ENCODE measurements at places on chromosomes 2 and 18. TPM values are rescaled to one million over a fixed set of nuclear protein-coding genes. Genes with fewer than 3 reads are reported as not detected.

- H3K36me3 ChIP-seq = no peaks in the 10 kb centered on the region
- H3K4me1 ChIP-seq = no peaks in the 10 kb centered on the region
- no peak overlapping the region for H3K27ac ChIP-seq
- no peaks in the 10 kb centered on the region for H3K27me3 ChIP-seq
- no peak for DNase-seq
These were observed 10.0 kb upstream of the CELF4 start for GRCh38 chr18:37575646-37576045.

DNA sequence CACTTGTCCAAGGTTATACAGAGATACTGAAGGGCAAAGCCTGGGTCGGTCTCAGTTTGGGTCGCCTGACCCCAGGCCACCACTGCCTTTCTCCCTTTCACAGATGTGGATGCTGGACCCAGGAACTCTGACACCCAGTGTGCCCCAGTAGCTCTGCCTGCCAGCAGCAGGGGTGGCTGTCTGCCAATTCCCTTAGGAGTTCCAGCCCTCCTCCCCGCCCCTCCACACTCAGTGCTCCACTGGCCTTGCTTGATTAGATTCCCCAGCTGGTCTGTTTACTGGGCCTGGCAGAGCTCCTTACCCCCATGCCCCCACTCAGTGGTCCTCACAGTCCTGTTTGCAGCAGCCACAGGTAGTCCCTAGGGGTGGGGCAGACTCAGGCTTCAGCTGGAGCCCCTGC, 75.5 kb downstream of the NPAS2 start:
- H3K4me3 ChIP-seq = no peak overlapping the region
- H3K36me3 ChIP-seq = no peaks in the 10 kb centered on the region
- H3K27me3 ChIP-seq = no peaks in the 10 kb centered on the region
- H3K27ac ChIP-seq = no peak overlapping the region

- H3K36me3 ChIP-seq = no peaks in the 10 kb centered on the region
- no peak overlapping the region for H3K27ac ChIP-seq
- peak; percentile 39 for DNase-seq
- H3K4me1 ChIP-seq = peaks cover 16% of the 10 kb centered on the region
- no peaks in the 10 kb centered on the region for H3K27me3 ChIP-seq
These were observed 81.9 kb upstream of the TXNDC2 start for GRCh38 chr18:9803698-9804516.

- H3K4me3 ChIP-seq = no peak overlapping the region
- no peaks in the 10 kb centered on the region for H3K27me3 ChIP-seq
- H3K36me3 ChIP-seq = no peaks in the 10 kb centered on the region
- H3K4me1 ChIP-seq = no peaks in the 10 kb centered on the region
- no peak for DNase-seq
These were observed 51.5 kb upstream of the DCC start for GRCh38 chr18:52288403-52289004.

GRCh38 chr2:205324355-205324754, 357.9 kb upstream of the NRP2 start:
- H3K27ac ChIP-seq = no peak overlapping the region
- no peaks in the 10 kb centered on the region for H3K27me3 ChIP-seq
- H3K4me3 ChIP-seq = no peak overlapping the region

- H3K36me3 ChIP-seq = peaks cover 27% of the 10 kb centered on the region
- DNase-seq = no peak
These were observed 5.7 kb downstream of the ERCC3 start for GRCh38 chr2:127288274-127288673.

- no peak for DNase-seq
- H3K27ac ChIP-seq = no peak overlapping the region
- H3K4me1 ChIP-seq = no peaks in the 10 kb centered on the region
- H3K4me3 ChIP-seq = no peak overlapping the region
- H3K36me3 ChIP-seq = no peaks in the 10 kb centered on the region
- no peaks in the 10 kb centered on the region for H3K27me3 ChIP-seq
These were observed 366.7 kb downstream of the FIGN start for GRCh38 chr2:163369111-163369510.

DNA sequence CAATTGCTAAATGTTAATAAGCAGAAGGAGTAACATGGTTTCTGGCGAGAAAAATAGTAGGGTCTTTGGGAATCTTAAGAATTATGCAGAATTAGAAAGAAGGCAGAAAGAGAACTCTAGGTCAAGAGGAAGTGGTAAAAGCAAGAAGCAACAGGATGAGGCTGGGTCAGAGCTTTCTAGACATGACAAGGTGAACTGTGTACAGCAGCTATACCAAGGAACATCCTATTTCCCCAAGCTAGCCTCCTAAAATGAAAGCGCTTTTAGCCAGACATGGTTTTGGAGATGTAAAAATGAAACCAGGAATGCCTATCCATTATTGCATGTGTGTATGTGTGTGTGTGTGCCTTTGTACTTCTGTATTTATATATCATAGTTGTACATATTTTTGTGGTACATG, 42.3 kb upstream of the STAT1 start:
- H3K27me3 ChIP-seq = no peaks in the 10 kb centered on the region
- H3K27ac ChIP-seq = no peak overlapping the region
- H3K4me1 ChIP-seq = peaks cover 9% of the 10 kb centered on the region
- H3K36me3 ChIP-seq = no peaks in the 10 kb centered on the region

GRCh38 chr18:56647951-56648893, 2.9 kb upstream of the WDR7 start:
- H3K4me1 ChIP-seq = peaks cover 2% of the 10 kb centered on the region
- H3K36me3 ChIP-seq = no peaks in the 10 kb centered on the region
- no peak for DNase-seq

DNA sequence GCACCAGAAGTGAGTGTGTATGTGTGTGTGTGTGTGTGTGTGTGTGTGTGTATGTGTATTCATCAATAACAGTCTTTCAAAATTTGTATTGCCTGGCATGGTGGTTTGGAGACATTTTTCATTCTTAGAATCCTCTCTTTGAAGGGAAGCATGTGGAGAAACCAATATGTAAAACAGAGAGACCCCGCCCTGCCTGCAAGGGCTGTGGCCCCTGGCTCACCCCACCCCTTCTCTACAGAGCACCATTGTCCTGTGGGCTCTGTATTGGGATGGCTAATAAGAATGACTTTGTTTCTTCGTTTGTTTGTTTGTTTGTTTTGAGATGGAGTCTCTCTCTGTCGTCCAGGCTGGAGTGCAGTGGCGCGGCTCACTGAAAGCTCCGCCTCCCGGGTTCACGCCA, 65.9 kb downstream of the GNAL start:
- no peak overlapping the region for H3K27ac ChIP-seq
- H3K27me3 ChIP-seq = peaks cover 16% of the 10 kb centered on the region
- H3K4me1 ChIP-seq = no peaks in the 10 kb centered on the region

DNA sequence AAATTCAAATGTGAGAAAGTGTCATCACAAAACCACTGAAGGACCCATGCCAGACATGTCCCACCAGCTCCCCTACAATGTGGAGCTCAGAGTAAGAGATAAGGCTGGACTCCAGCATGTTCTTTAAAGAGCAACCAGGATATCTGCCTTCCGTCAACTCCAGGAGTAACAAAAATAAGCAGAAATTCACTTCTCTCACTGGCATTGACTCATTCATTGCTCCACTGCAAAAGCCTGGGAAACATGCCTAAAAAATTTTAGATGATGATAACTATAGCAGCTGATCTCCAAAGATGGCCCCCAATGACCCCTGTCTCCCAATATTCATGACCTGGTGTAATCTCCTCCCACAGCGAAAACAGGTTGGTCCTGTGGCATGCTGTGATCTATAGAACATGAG, 314.5 kb downstream of the NCKAP5 start:
- DNase-seq = peak; percentile 20
- no peak overlapping the region for H3K4me3 ChIP-seq
- H3K36me3 ChIP-seq = no peaks in the 10 kb centered on the region
- no peaks in the 10 kb centered on the region for H3K27me3 ChIP-seq

GRCh38 chr2:67323209-67323991, 73.7 kb upstream of the ETAA1 start:
- no peaks in the 10 kb centered on the region for H3K27me3 ChIP-seq
- H3K4me3 ChIP-seq = no peak overlapping the region
- no peaks in the 10 kb centered on the region for H3K36me3 ChIP-seq
- DNase-seq = no peak

DNA sequence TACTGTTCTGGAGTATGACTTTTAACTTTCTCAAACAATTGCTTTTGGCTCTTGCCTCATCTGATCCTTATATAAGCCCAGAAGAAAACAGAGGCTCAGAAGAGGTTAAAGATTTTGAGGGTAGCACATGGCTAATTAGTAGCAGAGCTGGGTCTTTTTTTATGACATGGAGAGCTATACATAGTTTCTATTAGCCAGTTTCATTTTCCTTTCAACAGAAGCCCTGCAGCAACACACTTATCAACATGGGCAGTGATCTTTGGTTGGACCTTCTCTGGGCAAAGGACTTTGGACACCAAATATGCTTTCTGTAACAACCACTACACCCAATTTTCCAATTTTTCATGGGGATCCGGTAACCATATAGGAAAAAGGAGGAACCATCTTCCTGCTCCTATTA, 64.9 kb downstream of the NCKAP5 start:
- no peak for DNase-seq
- H3K36me3 ChIP-seq = no peaks in the 10 kb centered on the region
- no peak overlapping the region for H3K4me3 ChIP-seq

DNA sequence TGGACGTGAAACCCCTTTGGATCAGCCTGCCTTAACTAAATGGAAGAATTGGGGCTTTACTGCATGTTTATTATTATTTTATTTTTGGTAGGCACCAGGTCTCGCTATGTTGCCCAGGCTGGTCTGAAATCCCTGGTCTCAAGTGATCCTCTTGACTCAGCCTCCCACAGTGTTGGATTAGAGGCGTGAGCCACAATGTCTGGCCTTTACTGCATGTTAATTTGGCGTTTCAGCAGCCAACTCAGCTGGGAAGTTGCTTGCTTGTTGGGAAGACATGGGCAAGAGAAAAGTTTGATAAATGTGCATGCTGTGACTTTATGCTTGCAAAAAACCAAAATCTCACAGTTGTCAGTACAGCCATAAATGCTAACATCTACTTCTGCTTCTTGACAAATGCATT, 105.1 kb downstream of the FMNL2 start:
- H3K27me3 ChIP-seq = no peaks in the 10 kb centered on the region
- H3K27ac ChIP-seq = no peak overlapping the region
- DNase-seq = peak; percentile 16
- H3K4me3 ChIP-seq = no peak overlapping the region

- no peak overlapping the region for H3K4me3 ChIP-seq
- no peaks in the 10 kb centered on the region for H3K36me3 ChIP-seq
- no peaks in the 10 kb centered on the region for H3K4me1 ChIP-seq
- no peak for DNase-seq
These were observed 45.1 kb downstream of the SLC9A2 start for GRCh38 chr2:102664471-102664909.

DNA sequence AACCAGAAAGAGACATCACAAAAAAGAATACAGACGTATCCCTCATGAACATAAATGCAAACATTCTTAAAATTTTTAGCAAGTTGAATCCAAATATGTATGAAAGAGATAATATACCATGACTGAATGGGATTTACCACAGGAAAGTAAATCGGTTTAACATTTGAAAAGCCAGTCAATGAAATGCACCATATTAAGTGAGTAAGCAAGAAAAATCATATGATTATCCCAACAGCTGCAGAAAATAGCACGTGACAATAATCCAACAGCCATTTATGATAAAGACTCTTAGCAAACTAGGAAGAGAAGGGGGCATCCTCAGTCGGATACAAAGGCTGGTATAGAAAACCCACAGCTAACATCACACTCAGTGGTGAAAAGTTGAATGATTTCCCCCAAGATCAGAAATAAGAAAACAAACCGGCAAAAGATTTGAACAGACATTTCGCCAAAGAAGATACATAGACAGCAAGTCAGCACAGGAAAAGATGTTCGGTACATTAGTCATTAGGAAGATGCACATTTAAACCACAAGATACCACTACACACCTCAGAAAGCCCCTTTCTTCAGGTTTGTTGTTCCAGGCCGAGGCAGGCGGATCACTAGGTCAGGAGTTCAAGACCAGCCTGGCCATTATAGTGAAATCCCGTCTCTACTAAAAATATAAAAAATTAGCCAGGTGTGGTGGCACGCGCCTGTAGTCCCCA, 144.3 kb downstream of the INHBB start:
- H3K4me3 ChIP-seq = no peak overlapping the region
- H3K36me3 ChIP-seq = no peaks in the 10 kb centered on the region
- no peak overlapping the region for H3K27ac ChIP-seq
- no peaks in the 10 kb centered on the region for H3K27me3 ChIP-seq
- DNase-seq = no peak

DNA sequence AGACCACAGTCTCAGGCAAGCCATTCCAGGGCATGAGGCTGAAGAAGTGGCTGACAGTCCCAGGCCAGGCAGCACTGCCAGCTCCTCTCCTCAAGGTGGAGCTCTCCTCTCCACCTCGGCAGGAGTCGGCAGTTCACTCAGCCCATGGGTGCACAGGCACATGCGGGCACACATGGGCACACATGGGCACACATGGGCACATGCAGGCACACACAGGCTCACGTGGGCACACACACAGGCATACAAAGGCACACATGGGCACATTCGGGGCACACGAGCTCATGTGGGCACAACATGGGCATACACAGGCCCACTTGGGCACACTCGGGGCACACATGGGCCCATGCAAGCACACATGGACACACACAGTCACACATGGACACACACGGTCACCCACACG, 65.3 kb upstream of the TAF1B start:
- H3K27me3 ChIP-seq = peaks cover 2% of the 10 kb centered on the region
- peaks cover 6% of the 10 kb centered on the region for H3K4me1 ChIP-seq
- H3K36me3 ChIP-seq = no peaks in the 10 kb centered on the region
- no peak overlapping the region for H3K4me3 ChIP-seq

GRCh38 chr2:181376442-181376841, 80.7 kb upstream of the ITGA4 start:
- H3K27ac ChIP-seq = no peak overlapping the region
- no peaks in the 10 kb centered on the region for H3K27me3 ChIP-seq
- H3K4me1 ChIP-seq = no peaks in the 10 kb centered on the region
- no peak overlapping the region for H3K4me3 ChIP-seq
- no peak for DNase-seq
- no peaks in the 10 kb centered on the region for H3K36me3 ChIP-seq

GRCh38 chr18:62107881-62108280, 79.0 kb downstream of the PIGN start:
- H3K36me3 ChIP-seq = no peaks in the 10 kb centered on the region
- H3K27ac ChIP-seq = no peak overlapping the region
- no peak for DNase-seq
- no peak overlapping the region for H3K4me3 ChIP-seq
- H3K27me3 ChIP-seq = no peaks in the 10 kb centered on the region

DNA sequence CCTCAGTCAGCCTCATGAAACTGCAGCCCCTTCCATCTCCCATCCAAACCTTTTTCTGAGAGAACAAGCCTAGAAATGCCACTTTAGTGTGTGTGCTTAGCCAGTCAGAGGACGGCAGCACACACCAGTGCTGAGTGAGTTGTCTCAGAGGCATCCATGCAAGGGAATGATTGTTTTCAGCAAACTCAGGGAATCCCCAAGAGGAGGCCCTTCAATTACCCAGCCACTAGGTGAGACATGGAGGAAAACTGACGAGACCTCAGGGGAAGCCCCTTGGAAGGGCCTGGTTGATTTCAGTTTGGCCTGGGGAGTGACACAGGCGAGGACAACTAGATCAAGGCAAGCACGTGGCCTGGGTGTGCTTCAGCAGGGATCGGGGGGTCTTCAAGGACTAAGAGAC, 49.7 kb downstream of the APOB start:
- H3K27me3 ChIP-seq = no peaks in the 10 kb centered on the region
- DNase-seq = no peak
- H3K4me1 ChIP-seq = no peaks in the 10 kb centered on the region
- no peak overlapping the region for H3K27ac ChIP-seq

Gene GPR39
- total RNA-seq = 1.3 TPM

Gene IL36G
- total RNA-seq = not detected

Gene PROM2
- 0.26 TPM for total RNA-seq

Gene MYCN
- not detected for total RNA-seq

Gene IL36A
- not detected for total RNA-seq

Gene SLC4A3
- total RNA-seq = 1.3 TPM

Gene HOXD9
- total RNA-seq = not detected

Gene CHST10
- 7.4 TPM for total RNA-seq

Gene MOCOS
- 9.0 TPM for total RNA-seq

Gene RNF152
- total RNA-seq = 24.4 TPM

Gene LBX2
- total RNA-seq = 3.0 TPM

Gene VIL1
- not detected for total RNA-seq

All from fibroblast of lung (primary cell).